ENCODE measurements at places on chromosomes 16 and 17.

DNA sequence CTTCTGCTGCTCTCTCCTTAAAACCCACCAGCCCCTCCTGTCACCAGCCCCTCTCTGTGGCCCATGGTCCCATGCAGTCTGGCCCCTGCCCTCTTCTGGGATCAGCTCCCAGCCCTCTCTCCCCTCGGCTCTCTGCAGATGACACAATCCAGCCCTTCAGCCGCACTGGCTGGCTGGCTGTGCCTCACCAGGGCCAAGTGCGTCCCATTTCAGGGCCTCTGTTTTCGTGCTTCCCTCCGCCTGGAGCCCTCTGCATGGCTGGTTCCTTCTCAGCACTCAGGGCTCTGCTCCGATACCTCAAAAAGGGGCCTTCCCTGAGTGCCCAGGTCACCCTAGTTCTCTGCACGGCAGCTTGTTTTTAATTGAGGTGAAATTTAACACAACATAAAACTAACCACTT, 124.3 kb downstream of the SOCS1 start:
- no peak for DNase-seq

- DNase-seq, result no peak
These were observed 142.0 kb downstream of the CPPED1 start for GRCh38 chr16:12661656-12662172.

- no peak for DNase-seq
These were observed 368.6 kb downstream of the CDH13 start for GRCh38 chr16:82995286-82995923.

DNA sequence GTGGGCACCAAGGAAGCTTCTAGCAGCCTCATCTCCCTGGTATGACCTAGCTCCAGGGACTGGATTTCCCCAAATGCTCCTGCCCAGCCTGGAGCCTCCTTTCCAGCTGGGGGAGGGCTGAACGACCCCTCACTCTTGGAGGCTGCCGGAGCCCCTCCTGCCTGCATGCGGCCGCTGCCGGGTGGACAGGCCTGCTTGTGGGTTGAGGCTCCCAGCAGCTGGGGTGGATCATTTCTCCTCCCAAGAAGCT, 213.6 kb downstream of the SEC14L1 start:
- no peak for DNase-seq

- DNase-seq, result no peak
These were observed 55.0 kb downstream of the STH start for GRCh38 chr17:46053911-46054534.

GRCh38 chr17:40103688-40104087, 3.3 kb upstream of the NR1D1 start:
- DNase-seq, result no peak

DNA sequence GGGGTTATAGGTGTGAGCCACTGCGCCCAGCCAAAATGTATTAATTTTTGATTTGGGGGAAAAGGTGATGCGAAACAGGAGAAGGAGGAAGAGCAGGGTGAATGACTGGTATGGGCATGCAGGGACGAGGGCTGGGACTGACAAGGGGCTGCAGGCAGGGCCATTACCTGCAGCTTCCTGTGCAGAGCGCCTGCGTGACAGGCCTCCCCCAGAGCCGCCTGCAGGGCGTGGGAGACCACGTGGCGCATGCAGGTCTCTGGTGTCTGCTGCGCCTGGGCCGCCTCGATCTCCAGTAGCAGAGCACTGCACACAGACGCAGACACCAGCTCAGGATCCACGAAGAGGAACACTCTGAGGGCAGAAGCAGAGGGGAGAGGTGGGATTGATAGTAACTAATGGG, 32.4 kb downstream of the PIK3R6 start:
- DNase-seq, result no peak

GRCh38 chr17:76946772-76947135, 78.5 kb downstream of the MGAT5B start:
- DNase-seq, result no peak

DNA sequence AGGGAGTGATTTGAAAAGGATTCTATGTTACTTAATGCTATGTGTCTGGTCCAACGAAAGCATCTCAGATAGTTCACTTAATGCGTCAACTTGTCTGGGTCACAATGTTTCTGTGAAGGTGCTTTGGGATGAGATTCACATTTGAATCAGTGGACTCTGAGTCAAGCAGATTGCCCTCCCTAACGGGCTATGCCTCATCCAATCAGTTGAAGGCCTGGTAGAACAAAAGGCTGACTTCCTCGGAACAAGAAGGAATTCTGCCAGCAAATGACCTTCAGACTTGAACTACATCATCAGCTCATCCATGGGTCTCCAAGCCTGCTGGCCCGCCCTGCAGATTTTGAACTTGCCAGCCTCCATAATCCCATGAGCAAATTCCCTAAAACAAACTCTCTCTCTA, 15.2 kb downstream of the EMP2 start:
- DNase-seq, result no peak
